Activated CD4-positive, CD25-positive, alpha-beta regulatory T cell treated with anti-CD3 and anti-CD28 coated beads, Interleukin-2, amount 50 U/mL, for 16 hours (primary cell): ENCODE measurements at places on chromosomes 11 and 22.

- DNase-seq, result no peak
Measured at GRCh38 chr11:70501933-70502540, 103.7 kb downstream of the CTTN start.

- DNase-seq, result no peak
Measured at GRCh38 chr11:95917193-95918036, 6.5 kb downstream of the MTMR2 start.

DNA sequence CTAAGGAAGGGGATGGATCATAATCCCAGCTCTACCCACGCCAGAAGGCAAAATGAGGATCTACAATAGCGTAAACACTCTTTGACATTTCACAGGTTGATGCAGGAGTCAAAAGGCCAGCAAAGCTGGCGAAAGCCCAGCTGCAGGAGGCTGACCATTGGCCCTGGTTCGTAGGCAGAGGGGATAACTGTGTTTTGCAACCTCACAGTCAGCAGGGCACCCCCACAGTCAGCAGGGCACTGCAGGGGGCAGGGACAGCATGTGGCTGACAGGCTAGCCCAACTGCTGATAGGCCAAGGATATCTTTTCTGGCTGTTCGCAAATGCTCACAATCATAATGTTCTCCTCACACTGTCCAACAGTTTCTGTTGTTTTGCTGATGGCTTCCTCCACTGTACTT, 372.7 kb downstream of the BUD13 start:
- DNase-seq, result no peak

GRCh38 chr11:33735271-33736147, 714 bp downstream of the CD59 start:
- no peak for DNase-seq

- DNase-seq, result no peak
Measured at GRCh38 chr11:106167085-106167484, 89.6 kb downstream of the AASDHPPT start.

DNA sequence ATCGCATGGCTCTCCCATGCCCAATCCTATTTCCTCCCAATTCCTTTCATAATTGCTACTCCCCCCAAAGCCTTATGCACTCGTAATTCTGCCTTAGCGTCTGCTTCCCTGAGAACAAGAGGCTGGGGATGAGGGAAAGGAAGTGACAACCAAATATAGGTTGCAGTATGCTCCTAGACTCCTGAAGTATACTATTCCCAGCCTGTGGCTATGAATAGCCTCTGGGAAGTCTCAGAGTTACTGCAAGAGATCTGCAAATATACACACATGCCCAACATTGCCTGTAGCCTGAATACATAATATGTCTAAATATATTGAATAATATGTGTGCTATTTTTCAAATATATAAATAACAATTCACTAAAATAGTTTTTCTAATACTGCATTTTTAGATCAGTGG, 96.1 kb upstream of the CD44 start:
- DNase-seq, result no peak

DNA sequence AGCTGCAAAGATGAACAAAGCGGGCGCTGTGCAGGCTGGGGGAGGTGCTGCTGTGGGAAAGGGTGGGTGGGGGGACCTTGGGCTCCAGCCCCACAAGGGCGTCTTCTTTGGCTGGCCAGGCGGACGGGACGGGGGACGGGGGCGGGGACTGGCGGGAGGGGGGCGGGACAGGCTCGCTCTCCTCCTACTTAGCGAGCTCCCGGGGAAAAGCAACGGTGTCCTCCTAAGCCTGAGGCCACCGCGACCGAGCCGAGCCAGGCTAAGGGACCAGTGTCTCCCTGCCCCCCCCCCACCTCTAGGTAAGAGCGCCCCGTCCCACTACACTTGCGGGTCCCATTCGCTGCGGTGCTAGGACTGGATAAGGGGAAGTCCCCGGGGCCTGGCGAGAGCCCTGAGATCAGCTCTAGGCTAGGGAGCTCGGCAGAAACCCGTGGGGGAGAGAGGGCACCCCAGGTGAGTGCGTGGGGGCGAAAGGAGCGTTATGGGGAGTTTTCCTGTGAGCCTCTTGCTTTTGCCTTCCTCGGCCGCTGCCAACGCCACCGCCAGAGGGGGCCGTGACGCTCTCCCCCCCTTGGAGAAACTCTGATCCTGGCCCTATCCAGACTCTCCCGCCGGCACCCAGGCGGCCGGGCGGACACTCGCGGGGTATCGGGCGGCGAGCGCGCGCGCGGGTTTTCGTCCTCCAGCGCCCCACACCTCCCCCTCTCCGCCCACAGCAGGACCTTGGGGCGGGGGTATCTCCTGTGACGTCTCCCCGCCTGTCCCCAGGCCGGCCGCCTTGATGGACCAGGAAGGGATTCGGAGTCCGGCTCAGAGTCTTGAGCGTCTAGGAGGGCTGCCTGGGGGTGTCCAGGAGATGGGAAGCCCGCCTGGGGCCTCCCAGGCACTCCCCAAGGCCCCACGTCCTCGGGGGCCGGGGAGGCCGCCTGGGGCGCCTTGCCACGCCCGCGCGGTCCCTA, at the start of gene PHLDB1:
Gene PHLDB1, plus strand, starts transcription at position 215 of the 959 bp plus-strand sequence. CDS start 6,222 bp downstream, outside the sequence.
- DNase-seq, result no peak

- no peak for DNase-seq
Measured at GRCh38 chr11:45107029-45107428, 39.4 kb upstream of the PRDM11 start.

GRCh38 chr11:40924915-40925314, 534.5 kb downstream of the LRRC4C start:
- no peak for DNase-seq

- DNase-seq, result no peak
Measured at GRCh38 chr11:48078689-48079088, 98.3 kb downstream of the PTPRJ start.

GRCh38 chr11:121800731-121801393, 315.2 kb downstream of the BLID start:
- no peak for DNase-seq

GRCh38 chr11:65854852-65855837, 2.8 kb downstream of the CFL1 start:
- DNase-seq, result no peak

DNA sequence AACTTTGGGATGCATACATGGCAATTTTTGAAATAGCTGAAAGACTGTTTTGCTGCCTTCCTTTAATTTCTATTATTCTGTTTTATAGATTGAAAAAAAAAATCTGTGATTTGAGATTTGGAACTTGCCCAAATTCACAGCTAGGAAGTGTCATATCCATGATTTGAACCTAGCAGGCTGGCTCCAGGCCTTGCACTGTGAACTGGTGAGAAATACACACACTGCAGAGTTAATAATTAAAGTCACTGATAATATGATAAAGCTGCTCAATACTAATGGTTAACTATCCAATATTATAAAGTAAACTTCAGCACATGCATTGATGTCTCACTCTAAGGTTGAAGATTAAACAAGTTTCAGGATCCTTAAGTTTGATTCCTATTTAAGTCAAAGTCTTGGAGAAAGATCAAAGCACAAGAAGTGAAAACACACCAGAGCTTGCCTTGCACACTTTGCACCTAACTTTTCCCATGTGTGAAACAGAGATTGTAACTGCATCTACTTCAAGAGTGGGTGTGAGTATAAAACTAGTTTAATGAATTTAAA, 150.6 kb upstream of the CCDC179 start:
- no peak for DNase-seq

DNA sequence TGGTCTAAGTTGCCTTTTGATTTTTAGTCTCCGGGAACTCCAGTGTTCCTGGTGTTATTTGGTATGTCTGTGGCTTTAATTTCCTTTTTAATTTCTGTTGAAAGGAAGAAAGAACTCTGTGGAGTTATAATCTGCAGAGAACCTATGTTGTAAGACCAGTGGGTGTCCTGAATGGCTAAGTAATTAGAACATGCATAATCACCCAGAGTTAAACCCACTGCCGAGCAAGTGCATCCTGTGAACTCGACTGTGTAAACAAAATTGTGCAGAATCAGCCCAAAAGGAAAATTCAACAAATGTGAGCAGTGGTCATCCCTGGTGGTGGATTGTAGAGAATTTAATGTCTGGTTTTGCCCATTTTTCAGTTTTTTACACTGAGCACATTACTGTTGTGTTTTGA, 162.5 kb downstream of the COMMD9 start:
- no peak for DNase-seq

DNA sequence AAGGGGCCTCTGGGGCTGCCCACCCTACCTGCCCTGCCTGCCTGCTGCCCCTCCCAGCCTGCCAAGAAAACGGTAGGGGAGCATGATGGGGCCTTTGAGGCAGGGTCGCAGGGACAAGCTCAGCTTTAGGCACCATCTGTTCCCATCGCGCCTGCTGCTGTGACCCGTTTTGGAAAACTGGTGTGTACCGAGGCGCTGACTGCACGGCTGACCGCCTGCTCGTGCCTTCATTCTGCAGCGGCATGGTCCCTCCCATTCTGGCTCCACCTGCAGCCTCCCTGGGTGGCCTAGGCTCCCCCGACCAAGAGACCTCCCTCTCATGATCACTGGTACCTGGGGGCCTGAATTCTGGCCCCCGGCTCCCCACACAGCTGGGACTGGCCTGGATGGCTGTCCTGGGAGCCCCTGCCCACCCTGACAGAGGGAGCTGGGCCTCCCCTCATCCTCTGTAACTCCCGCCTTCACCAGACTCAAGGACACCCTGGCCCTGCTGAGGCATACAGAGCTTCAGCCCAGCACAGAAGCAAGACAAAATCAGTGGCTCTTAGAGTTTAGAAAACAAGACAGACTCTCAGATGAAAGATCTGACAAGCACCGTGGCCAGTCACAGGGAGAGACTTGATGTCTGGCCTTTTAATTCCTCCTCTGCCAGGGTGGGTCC, 6.5 kb upstream of the MYRF start:
- DNase-seq, result no peak

- DNase-seq, result no peak
Measured at GRCh38 chr11:75195167-75195962, 44.5 kb downstream of the SLCO2B1 start.

GRCh38 chr22:47299211-47299862, 536.9 kb downstream of the TBC1D22A start:
- DNase-seq, result no peak

- DNase-seq, result no peak
Measured at GRCh38 chr11:74746868-74747267, 1.8 kb upstream of the RNF169 start.

GRCh38 chr11:96257972-96258934, 84.7 kb downstream of the MAML2 start:
- DNase-seq, result no peak

DNA sequence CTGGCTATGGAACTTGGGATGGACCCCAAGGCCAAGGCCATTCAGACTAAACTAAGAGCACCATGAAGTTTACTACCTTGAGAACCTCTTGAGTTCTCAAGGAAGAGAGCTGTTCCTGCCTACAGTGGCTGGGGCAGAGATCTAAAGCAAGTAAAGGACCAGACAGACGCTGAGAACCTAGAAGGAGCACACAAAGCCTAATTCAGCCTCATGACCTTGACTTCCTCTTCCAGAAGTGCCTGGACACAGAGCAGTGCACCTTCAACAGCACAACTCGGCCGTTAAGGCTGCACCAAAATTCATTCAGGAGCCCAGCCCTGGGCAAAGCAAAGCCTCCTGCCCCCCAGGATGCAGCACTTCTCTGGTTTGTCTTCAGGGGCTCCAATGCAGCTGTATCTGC, 82.9 kb upstream of the AKIP1 start:
- DNase-seq, result no peak

- DNase-seq, result no peak
Measured at GRCh38 chr11:120749395-120749794, 237.8 kb downstream of the GRIK4 start.

GRCh38 chr11:129825380-129825779, 9.7 kb downstream of the TMEM45B start:
- DNase-seq, result no peak
